ENCODE measurements at places on chromosomes 4 and X.

GRCh38 chr4:112199041-112199440 lies 32.5 kb upstream of the AP1AR start:
- DNase-seq: no peak

GRCh38 chrX:20727447-20727846 lies 460.7 kb upstream of the RPS6KA3 start:
- no peak for DNase-seq

GRCh38 chrX:30649859-30650258 lies 3.4 kb upstream of the GK start:
- no peak for DNase-seq

DNA sequence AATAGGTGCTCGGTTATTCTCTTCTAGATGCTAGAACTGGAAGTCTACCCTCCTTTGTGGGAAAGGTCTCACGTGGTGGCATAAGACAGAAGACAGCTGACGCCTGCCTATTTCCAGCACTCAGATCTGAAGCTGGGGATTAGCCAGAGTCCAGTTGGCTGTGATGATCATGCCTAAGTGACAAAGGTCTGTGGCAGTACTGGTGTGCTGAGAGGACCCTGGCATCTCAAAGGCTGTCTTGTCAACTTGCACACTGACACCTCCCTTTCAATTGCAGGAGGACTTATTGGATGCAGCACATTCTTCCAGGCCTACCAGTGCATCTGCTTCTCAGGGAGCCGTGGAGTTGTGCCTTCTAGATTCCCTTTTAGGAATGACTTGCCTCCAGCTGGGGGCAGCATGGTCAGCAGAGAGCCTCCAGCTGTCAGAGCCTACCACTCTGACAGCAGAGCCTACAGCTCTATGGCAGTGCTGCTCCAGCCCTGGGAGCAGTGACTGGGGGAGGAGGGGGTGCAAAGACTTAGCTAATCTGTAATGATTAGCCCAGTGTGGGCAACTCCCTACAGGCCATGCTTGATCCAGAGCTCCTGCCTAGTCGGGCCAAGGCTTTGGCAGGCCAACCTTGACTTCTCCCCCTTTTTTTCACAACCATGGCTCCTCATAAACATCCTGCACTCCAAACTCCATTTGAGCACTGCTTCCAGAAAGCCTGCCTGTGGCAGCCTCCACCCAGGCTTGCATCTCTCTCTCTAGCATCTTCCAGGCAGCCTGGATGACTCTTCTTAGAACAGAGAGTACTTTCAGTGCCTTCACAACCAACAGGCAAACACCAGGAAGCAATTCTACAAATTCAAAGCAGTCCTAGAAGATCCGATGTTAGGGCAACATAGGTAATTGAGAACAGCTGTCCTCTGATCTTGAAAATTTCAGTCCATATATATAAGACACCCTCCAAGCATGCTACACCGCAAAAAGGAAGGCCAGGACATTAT lies 13.8 kb upstream of the FGFBP2 start:
- no peak for DNase-seq

GRCh38 chr4:105145156-105145902 lies 1.3 kb upstream of the TET2 start:
- DNase-seq: no peak

GRCh38 chr4:71261001-71261400 lies 77.8 kb upstream of the SLC4A4 start:
- DNase-seq: no peak

- no peak for DNase-seq
Observed at GRCh38 chrX:120794525-120794975, 81.1 kb downstream of the CT47B1 start.

GRCh38 chr4:170776983-170777382 lies 687.2 kb upstream of the AADAT start:
- no peak for DNase-seq

DNA sequence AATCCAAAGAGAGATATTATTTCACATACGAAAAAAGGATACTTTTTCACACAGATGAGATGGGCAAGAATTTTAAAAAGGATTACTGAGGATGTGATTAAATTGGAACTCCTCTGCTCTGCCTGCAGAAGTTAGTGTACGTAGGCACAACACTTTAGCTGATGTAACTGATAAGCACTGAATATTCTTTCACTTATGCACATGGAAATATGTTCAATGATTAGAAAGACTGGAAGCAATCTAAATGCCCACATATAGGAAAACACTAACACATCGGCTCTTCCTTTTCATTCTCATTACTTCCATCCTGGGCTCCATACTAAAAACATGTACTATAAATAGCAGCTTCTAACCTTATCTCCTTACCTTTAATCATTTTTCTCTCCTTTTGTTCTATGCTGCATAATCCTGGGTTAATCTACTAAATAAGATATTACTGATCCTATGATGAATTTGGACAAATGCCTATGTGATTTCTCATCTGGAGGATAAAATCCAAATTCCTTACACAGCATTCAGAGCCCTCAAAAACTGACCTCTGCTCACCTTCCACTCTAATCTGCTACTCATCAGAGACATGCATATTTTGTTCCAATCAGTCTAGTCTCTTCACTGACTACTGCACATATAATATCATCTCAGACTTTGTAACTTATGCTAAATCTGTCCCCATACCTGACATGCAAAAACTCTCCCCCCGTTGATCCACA lies 197.8 kb downstream of the PDGFC start:
- no peak for DNase-seq

- no peak for DNase-seq
Observed at GRCh38 chr4:122783301-122784215, 43.1 kb upstream of the FGF2 start.

DNA sequence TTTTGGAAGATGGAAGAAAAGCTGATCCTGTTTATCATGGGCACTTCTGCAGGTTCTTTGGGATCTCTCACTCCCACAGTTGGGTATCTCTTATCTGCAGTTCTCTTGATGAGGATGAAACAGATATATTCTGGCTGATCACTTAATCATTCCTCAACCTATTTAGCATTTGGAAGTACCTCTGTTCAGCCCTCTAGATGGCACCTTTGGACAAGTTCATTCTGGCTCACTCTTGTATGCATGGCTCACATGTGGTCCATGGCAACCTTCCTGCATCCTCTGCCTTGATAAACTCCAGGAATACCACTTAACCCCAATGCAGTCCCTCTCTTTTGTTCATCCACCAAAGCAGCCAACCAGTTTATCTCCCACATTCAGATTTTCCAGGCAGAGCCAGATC lies 74.2 kb downstream of the SMARCA5 start:
- DNase-seq: no peak

- no peak for DNase-seq
Observed at GRCh38 chr4:5980436-5981155, 37.6 kb downstream of the C4orf50 start.

DNA sequence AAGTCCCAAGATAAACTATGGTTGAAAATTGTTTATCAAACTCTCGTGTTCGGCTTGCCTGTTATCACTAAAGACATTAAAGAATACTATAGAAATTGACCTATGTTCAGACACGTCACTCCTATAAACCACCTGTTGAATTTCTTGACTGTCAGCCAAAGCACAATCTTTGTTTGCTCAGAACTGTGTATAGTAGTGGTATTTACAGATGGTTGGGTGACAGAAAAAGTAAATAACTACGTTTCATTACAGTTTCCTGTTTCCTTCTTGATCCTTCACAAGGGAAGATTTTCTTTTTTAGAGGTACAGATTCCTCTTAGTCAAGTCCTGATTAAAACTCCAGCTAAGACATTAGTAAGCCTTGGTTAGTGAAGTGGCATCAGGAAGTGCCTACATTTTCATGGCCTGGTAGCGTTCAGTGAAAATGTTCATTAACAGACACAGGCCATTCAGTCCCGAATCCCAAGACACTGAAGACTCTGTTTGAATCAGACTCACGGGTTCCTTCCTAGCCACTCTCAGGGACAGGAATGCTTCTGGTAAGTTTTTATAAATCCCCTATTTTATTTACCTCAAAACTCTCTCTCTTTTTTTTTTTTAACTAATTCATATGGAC lies at the start of gene SMIM31:
Gene SMIM31 (plus strand): TSS at position 259 of the 616 bp plus-strand sequence. CDS start 16,313 bp downstream, outside the sequence.
- DNase-seq: no peak

- DNase-seq: no peak
Observed at GRCh38 chrX:43743100-43743822, 87.2 kb downstream of the MAOA start.

Measured in activated CD4-positive, CD25-positive, alpha-beta regulatory T cell treated with anti-CD3 and anti-CD28 coated beads, Interleukin-2, amount 50 U/mL, for 16 hours (primary cell).